ENCODE measurements at places on chromosomes 4 and X.

DNA sequence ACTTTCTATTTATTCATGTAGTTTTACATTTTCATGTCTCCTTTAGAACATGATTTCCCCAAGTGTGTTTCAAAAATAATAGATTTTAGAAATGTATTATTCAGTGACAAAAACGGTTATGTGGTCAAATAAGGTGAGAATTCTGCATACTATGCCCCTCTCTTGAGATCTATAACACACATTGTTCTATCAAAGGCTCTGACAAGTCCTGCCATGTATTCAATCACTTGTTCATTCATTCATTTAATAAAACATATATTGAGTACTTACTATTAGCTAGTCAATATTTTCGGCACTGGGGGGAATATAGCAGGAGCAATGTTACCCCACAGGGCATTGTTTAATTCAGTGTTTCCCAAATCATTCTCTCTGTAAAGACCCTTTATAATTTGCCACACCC lies 58.4 kb upstream of the FGF13 start:
- no peak for DNase-seq
- no peak overlapping the region for H3K4me3 ChIP-seq
- H3K27me3 ChIP-seq, result no peaks in the 10 kb centered on the region
- no peaks in the 10 kb centered on the region for H3K36me3 ChIP-seq

DNA sequence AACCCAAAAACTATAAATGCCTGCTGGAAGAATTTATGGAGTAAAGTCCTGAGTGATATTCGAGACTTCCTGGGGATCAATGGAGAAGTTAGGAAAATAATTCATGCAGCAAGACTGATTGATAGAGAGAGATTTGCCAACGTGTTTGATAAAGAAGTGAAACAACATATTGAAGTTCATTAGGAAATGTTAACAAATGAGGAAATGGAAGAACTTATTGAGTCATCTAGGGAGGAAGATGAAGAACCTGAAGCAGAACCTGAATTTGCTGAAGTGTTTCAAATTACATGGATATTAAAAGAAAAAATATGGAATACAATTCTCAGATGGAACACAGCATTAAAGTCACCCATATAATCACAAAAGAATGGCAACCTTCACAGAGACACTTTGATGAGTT lies 39.0 kb downstream of the DDX60 start:
- DNase-seq, result no peak
- H3K27me3 ChIP-seq, result no peaks in the 10 kb centered on the region
- no peaks in the 10 kb centered on the region for H3K4me1 ChIP-seq

- no peak for DNase-seq
- no peak overlapping the region for H3K4me3 ChIP-seq
- H3K27me3 ChIP-seq, result no peaks in the 10 kb centered on the region
- no peak overlapping the region for H3K27ac ChIP-seq
- H3K36me3 ChIP-seq, result no peaks in the 10 kb centered on the region
These were observed 64.6 kb upstream of the TRPC5 start for GRCh38 chrX:112147206-112147605.

DNA sequence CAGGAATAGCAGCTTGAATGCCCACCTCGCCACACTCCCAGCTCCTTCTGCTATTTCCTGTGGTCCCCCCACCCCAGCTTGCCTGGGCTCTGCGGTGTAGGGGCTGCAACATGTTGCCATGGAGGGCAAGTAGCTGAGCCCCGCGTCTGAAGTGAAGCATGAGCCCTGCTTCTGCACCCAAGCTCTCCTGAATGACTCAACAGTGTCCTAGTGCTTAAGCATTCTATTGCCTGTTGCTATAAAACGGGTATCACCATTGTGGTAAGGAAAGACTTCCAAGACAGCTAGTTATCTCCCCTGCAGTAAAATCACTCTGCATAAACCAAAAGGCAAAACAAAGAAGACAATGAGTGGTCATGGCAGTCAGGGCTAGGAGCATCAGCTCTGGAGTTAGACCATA lies 31.4 kb upstream of the SPATA4 start:
- no peak overlapping the region for H3K4me3 ChIP-seq
- H3K27ac ChIP-seq, result no peak overlapping the region
- H3K4me1 ChIP-seq, result no peaks in the 10 kb centered on the region
- peaks cover 4% of the 10 kb centered on the region for H3K27me3 ChIP-seq

- H3K27ac ChIP-seq, result no peak overlapping the region
- no peak for DNase-seq
- H3K36me3 ChIP-seq, result peaks cover 16% of the 10 kb centered on the region
- no peak overlapping the region for H3K4me3 ChIP-seq
- H3K4me1 ChIP-seq, result no peaks in the 10 kb centered on the region
- H3K27me3 ChIP-seq, result no peaks in the 10 kb centered on the region
These were observed 38.5 kb upstream of the HERC5 start for GRCh38 chr4:88418411-88418810.

DNA sequence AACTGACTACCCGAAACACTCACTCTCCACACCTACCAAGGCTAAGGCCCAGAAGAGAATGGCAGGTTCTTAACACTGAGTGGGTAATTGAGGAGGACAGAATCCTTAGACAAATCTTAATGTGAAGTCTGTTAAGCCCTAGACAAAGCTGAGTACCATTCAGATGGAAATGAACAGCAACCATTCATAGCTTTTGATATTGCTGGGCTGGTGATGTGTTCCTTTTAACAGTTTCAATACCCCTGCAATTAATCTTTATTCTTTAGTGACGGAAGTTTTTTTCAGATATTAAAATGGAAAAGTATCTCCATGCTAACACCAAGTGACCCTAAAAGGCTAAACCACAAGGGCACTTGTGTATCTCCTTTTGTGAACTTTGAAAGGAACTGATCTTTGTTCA lies 334.9 kb downstream of the OPHN1 start:
- H3K4me1 ChIP-seq, result no peaks in the 10 kb centered on the region
- H3K4me3 ChIP-seq, result no peak overlapping the region
- H3K36me3 ChIP-seq, result no peaks in the 10 kb centered on the region
- no peaks in the 10 kb centered on the region for H3K27me3 ChIP-seq
- DNase-seq, result no peak

DNA sequence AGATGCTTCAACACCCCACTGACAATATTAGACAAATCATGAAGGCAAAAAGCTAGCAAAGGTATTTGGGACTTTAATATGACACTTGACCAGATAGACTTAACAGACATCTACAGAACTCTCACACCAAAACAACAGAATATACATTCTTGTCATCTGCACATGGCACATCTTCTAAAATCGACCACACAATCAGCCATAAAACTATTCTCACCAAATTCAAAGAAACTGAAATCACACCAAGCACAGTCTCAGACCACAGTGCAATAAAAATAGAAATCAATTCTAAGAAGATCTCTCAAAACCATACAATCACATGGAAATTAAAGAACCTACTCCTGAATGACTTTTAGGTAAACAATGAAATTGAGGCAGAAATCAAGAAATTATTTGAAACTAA lies 340.8 kb downstream of the PPP1R2C start:
- no peak for DNase-seq
- no peaks in the 10 kb centered on the region for H3K27me3 ChIP-seq

- peaks cover 22% of the 10 kb centered on the region for H3K27me3 ChIP-seq
- no peak overlapping the region for H3K27ac ChIP-seq
- no peaks in the 10 kb centered on the region for H3K36me3 ChIP-seq
- no peaks in the 10 kb centered on the region for H3K4me1 ChIP-seq
- DNase-seq, result peak; percentile 21
These were observed 58.2 kb upstream of the DYNLT3 start for GRCh38 chrX:37905436-37906147.

GRCh38 chr4:138199568-138200235 lies 42.4 kb downstream of the SLC7A11 start:
- H3K4me3 ChIP-seq, result no peak overlapping the region
- H3K36me3 ChIP-seq, result no peaks in the 10 kb centered on the region
- DNase-seq, result no peak
- H3K27me3 ChIP-seq, result no peaks in the 10 kb centered on the region

DNA sequence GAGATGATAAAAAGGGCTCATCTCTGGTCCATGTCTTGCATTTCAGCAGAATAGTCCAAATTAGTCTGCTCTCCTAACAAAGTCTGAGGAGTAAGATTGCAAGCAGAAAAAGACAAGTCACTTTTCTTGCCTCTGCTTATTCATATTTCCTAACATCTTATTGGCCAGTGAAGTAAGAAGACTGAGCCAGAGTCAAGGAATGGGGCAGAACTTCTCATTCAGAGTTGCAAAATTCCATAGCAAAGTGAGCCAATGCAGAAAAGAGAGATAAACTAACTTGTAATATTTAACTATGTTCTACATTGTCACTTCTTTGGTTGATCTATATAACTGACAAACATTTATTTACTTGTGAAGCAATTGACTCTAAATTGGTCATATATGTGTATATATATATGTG lies 2304.0 kb downstream of the ARAP2 start:
- no peaks in the 10 kb centered on the region for H3K27me3 ChIP-seq
- DNase-seq, result no peak
- H3K27ac ChIP-seq, result no peak overlapping the region
- H3K4me3 ChIP-seq, result no peak overlapping the region

GRCh38 chr4:118981839-118982381 lies 93.3 kb downstream of the SYNPO2 start:
- peaks cover 2% of the 10 kb centered on the region for H3K4me1 ChIP-seq
- H3K27me3 ChIP-seq, result peaks cover 10% of the 10 kb centered on the region
- H3K4me3 ChIP-seq, result no peak overlapping the region
- no peaks in the 10 kb centered on the region for H3K36me3 ChIP-seq
- peak; percentile 67 for DNase-seq
- H3K27ac ChIP-seq, result no peak overlapping the region

DNA sequence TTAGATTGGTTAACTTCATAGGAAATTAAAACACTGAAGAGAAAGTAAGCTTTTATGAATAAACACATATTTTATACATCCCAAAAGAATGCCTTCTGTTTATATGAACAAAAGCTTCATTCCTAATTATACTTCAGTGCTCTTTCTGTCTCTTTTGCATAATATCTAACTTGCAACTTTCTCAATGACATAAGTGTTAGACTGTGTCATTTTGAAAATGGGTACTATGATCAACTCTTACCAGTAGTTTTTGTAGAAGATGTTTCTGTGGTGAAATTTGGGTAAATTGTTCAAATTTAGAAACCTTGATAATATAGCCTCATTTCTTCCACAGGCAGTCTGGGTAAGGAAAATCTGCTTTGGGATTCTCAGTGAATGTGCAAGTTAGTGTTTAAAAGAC lies 991.4 kb downstream of the CCSER1 start:
- DNase-seq, result no peak
- H3K27me3 ChIP-seq, result no peaks in the 10 kb centered on the region
- no peaks in the 10 kb centered on the region for H3K36me3 ChIP-seq
- H3K4me3 ChIP-seq, result no peak overlapping the region

DNA sequence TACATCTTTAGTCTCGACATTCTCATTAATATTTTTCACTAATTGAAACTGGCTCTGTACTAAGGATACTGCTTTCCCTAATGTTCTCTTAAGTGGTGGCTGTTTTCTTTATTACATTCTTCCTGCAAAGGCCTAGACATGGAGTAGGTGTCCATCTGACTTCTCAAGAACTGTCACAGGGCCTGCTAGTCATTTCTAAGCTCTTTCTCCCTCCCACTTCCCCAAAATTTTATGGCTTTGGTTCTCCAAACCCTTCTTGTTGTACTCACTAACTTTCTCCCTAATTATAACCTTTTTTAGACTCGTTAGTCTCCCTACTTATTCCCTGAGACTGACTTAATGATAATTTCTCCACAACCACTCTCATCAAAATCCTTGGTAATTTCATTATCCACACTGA lies 133.3 kb downstream of the SPOCK3 start:
- H3K4me1 ChIP-seq, result no peaks in the 10 kb centered on the region
- no peak for DNase-seq
- no peaks in the 10 kb centered on the region for H3K36me3 ChIP-seq
- no peaks in the 10 kb centered on the region for H3K27me3 ChIP-seq

DNA sequence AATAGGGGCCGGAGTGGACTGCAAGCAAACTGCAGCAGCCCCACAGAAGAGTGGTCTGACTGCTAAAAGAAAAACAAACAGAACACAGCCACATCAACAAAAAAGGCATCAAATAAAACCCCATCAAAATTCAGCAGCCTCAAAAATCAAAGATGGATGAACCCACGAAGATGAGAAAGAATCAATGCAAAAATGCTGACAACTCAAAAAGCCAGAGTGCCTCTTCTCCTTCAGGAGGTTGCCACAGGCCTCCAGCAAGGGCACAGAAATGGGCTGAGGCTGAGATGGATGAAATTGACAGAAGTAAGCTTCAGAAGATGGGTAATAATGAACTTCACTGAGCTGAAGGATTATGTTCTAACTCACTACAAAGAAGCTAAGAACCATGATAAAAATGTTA lies 388.6 kb downstream of the PABPC4L start:
- H3K27ac ChIP-seq, result no peak overlapping the region
- no peak for DNase-seq
- no peaks in the 10 kb centered on the region for H3K27me3 ChIP-seq

GRCh38 chr4:140343303-140343702 lies 30.1 kb upstream of the SCOC start:
- no peak overlapping the region for H3K4me3 ChIP-seq
- no peaks in the 10 kb centered on the region for H3K36me3 ChIP-seq
- no peak overlapping the region for H3K27ac ChIP-seq
- DNase-seq, result no peak

- no peak overlapping the region for H3K27ac ChIP-seq
- H3K27me3 ChIP-seq, result no peaks in the 10 kb centered on the region
- H3K4me1 ChIP-seq, result no peaks in the 10 kb centered on the region
- H3K4me3 ChIP-seq, result no peak overlapping the region
These were observed 293.6 kb upstream of the PUDP start for GRCh38 chrX:7441586-7441985.

DNA sequence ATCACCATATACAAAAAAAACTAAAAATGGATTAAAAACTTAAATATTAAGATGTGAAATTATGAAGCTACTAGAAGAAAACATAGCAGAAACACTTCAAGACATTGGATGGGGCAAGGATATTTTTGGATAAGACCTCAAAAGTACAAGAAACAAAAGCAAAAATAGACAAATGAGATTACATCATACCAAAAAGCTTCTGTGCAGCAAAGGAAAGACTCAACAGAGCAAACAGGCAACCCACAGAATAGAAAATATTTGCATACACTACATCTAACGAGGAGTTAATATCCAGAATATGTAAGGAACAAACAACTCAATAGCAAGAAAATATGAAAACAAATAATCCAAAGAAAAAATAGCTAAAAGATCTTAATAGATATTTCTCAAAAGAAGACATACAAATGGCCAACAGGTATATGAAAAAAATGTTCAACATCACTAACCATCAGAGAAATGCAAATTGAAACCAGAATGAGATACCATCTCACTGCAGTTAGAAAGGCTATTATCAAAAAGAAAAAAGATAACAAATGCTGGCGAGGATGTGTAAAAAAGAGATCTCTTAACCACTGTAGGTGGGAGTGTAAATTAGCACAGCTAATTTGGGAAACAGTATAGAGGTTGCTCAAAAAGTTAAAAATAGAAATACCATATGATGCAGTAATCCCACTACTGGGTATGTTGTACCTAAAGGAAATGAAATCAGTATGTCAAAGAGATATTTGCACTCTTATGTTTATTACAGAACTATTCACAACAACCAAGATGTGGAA lies 17.8 kb upstream of the LRCH2 start:
- no peaks in the 10 kb centered on the region for H3K4me1 ChIP-seq
- H3K27me3 ChIP-seq, result no peaks in the 10 kb centered on the region
- H3K27ac ChIP-seq, result no peak overlapping the region
- no peak overlapping the region for H3K4me3 ChIP-seq
- no peaks in the 10 kb centered on the region for H3K36me3 ChIP-seq
